ENCODE measurements at places on chromosomes 6 and 20.

- DNase-seq = no peak
These were observed 37.9 kb upstream of the FUCA2 start for GRCh38 chr6:143549221-143549948.

DNA sequence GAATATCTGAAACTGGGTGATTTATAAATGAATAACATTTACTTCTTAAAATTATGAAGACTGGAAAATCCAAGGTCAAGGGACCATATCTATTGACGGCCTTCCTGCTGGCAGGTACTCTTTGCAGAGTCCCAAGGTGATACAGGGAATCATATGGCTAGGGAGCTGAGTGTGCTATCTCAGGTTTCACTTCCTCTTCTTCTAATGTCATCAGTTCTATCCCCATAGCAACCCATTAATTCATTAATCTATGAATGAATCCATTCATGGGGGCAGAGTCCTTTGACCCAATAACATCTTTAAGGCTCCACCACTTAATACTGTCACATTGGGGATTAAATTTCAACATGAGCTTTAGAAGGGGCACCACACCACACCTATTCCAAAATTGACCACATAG, 772.0 kb downstream of the HACE1 start:
- DNase-seq = no peak

DNA sequence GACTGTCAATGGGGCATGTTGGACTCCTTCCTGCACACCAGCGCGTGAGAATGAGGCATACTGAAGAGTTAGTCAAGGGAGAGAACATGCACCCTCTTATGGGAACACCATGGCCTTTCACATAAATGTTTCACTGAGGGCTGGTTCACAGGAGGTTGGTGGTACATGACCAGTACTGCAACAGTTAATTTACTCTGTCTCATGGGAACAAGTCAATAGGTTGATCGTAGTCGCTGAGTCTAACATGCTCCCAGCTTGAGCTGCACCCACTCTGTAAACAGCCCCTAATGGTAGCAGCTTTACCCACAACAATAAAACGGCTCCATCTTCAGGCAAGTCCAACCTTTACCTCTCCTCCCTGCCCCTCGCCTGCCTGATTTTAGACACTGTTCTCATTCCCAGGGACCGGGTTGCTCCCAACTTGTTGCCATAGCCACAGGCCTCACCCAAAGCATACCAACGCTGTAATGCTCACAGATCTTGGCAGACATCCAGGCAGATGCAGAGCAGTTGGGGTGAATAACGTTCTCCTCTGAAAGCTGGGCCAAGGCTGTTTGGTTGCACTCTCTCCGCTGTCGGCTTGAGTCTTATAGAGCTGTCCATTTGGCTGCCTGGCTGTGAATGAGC, 111.3 kb downstream of the LY86 start:
- peak; percentile 92 for DNase-seq

DNA sequence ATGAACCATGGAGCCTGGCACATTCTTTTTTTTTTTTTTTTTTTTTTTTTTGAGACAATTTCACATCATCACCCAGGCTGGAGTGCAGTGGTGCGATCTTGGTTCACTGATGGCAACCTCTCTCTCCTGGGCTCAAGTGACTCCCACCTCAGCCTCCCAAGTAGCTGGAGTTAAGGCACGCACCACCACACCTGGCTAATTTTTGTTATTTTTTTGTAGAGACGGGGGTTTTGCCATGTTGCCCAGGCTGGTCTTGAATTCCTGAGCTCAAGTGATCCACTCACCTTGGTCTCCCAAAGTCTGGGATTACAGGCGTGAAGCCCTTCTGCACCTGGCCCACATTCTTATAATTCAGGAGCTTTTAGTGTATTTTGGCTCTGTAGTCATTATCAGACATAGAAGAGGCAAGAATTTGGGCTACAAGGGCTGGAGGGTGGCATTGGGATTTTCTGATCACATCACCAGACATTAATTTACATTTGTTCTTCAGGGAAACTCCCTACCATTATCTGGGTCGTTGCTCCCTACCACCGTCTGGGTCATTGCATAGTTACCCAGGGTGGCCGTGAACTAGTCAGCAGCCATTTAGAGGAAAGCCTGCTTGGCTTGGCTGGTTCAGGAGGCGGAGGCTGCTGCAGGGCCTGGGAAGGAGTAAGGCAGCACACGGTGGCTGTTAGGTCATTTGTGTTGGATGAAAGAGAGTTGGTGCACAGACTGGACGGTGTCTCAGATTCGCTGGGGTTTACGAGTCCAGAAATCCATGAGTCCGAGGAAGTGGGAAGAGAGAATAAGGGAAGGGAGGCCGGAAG, 17.6 kb downstream of the ARID1B start:
- no peak for DNase-seq

GRCh38 chr20:36490191-36490590, 51.1 kb upstream of the MYL9 start:
- no peak for DNase-seq

DNA sequence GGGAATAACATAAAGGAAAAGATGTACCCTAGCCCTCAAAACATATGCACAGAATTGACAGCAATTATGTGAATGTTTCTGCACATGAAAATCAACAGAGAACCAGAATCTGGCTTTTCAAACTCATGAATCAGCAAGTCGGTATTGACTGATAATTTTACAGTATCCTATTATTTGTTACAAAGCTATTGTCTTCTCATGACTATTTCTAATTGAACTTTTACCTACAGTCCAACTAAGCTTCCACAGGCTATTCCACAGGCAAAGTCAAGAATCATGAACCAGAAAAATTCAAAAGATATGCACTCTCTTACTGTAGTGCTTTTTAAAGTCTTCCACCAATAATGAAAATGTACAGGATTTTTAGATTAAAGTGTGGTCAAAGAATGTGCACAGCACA, 49.1 kb upstream of the DST start:
- DNase-seq = no peak

Data from astrocyte (in vitro differentiated cells and primary cell).